Caki2 (cell line): ENCODE measurements at places on chromosomes 3 and 15. TPM values are rescaled to one million over a fixed set of nuclear protein-coding genes. Genes with fewer than 3 reads are reported as not detected.

DNA sequence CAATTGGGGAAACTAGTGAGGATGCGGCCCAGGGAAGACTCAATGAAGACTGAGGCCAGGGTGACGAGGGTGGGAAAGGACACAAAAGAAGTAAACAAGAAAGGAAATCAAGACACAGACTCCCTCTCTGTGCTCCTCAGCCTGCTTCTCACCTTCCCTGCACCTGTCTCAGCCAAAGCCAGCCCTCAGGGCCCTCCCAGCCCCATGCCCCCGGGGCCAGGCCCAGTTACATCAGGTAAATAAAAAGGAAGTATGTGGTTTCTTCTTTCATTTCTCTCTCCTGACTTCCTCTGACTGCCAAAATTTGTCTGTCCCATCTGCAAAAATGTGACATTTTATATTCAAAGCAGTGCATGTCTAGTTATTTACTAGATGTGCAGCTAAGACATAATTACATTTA is 328.0 kb downstream of the UACA start:
- DNase-seq: no peak

The THBS1 gene
- 63.4 and 128 TPM in 2 replicates for total RNA-seq

DNA sequence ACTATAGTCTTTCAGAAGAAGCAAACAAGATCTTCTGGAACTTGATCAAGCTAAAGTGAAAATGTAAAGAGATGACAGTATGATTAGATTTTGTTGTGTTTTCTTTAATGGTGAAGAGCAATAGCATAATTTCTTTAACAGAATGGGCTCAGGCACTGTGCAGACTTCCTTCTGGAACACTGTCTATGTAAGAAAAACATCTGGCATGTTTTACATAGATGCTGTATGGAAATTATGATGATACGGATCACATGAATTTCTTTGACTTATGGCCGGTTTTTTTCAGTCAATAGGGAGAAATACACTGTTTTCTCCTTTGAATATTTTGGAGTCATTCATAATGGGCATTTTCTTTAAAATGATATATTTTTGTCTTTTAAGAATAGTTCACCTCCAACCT is 42.6 kb downstream of the PHLDB2 start:
- no peak for DNase-seq

GRCh38 chr15:42279234-42279723 is 6.0 kb upstream of the TMEM87A start:
- no peak for DNase-seq

GRCh38 chr3:174639970-174640369 is 219.2 kb upstream of the NAALADL2 start:
- no peak for DNase-seq

The ZDHHC23 gene
- 0.87 and 2.9 TPM in 2 replicates for total RNA-seq
